Thoracic aorta (tissue), 2 donors: ENCODE measurements at places on chromosomes 7 and 10. TPM values are rescaled to one million over a fixed set of nuclear protein-coding genes. Genes with fewer than 3 reads are reported as not detected.

The PTPRZ1 gene
- 5.1 TPM for total RNA-seq

The IQUB gene
- 0.21 TPM for total RNA-seq

The INTS1 gene
- 89.6 TPM for total RNA-seq

The ZNF425 gene
- total RNA-seq = 3.1 TPM

The RTKN2 gene
- not detected for total RNA-seq

The PTPN20 gene
- total RNA-seq = 6.6 TPM

The PIP4K2A gene
- 42.6 TPM for total RNA-seq

The CAMK1D gene
- 8.7 TPM for total RNA-seq

The CCDC146 gene
- total RNA-seq = 11.8 TPM

The PRKCQ gene
- total RNA-seq = 0.42 TPM

The EPO gene
- not detected for total RNA-seq

The PLXNA4 gene
- total RNA-seq = 12.2 TPM

The FAM107B gene
- 50.6 TPM for total RNA-seq

The ARHGEF35 gene
- total RNA-seq = 1.1 TPM

The GSTO2 gene
- 3.0 TPM for total RNA-seq

The COL13A1 gene
- total RNA-seq = 23.1 TPM

The VAX1 gene
- not detected for total RNA-seq

The C1QL3 gene
- total RNA-seq = not detected

The CTTNBP2 gene
- total RNA-seq = 9.2 TPM

The TMEM236 gene
- total RNA-seq = 2.0 TPM

The DHTKD1 gene
- 12.4 TPM for total RNA-seq
